Fibroblast of skin of scalp (primary cell): ENCODE measurements at places on chromosomes 7 and 10.

GRCh38 chr7:1847260-1848001 is 177.4 kb downstream of the ELFN1 start:
- DNase-seq = no peak

DNA sequence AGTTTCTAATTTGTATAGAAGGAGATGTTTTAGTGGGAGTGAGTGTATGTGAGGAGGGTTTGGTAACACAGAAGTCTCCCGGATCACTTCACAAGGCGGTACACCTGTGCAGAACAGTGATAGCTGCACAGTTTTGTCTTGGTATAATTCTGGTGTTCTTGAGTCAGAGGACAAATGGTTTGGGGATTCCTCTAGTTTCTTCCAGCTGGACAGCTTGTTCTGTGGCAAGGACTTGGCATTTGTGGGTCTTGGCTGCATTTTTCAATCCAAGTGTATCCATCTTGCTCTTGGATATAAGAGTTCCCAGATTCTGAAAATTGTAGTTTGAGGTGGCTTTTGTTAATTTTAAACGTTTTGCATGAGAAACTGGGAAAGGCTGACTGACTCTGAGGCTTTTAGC is 135.7 kb downstream of the AHR start:
- no peak for DNase-seq

DNA sequence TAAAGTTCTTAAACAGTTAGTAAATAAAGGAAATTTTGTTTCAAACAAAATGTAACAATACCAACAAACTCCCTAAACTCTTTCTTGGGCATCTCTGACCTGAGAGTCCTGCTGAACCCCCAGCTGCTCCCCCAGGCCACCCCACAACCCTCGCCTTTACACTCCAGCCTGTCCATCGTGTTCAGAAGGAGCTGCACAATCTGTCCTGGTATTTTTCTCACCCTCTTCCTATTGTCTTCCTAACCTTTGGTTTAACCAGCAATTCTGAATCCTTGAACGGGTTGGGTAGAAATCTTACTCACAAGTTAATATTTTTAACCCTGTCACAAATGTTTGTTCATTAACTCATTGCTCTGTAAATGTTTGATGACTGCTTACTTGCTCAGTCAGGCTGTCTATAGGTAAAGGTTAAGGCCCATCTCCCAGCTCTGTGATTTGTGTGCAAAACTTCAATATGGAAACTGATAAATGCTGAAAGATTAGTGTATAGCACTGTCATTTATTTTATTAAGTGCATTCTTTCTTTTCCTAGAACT is 16.8 kb downstream of the SFRP4 start:
- no peak for DNase-seq

- DNase-seq = no peak
Measured at GRCh38 chr10:2431961-2432360, 635.4 kb upstream of the PFKP start.

DNA sequence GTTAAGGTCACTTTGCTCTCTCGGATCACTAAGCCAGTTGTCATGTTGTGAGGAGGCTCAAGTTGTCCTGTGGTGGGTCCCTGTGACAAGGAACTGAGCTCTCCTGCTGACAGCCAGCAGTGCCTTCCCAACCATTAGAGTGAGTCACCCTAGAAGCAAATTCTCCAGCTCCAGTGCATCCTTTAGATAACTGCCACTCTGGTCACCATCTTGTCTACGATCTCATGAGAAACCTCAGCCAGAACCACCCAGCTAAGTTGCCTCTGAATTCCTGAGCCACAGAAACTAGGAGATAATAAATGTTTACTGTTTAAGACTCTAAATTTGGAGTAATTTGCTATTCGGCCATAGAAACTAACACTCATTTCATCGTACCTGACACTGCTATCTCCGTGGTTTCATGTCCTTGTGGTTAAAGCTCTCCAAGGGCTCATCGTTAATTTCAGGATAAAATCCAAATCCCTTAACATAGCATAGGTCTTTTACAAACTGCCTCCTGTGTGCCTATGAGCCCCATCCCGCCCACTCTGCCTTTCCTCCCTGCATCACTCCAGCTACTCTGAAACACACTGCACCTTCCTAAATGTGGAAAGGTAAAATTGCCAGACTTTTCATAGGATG is 56.5 kb upstream of the WIPF3 start:
- DNase-seq = peak; percentile 6

GRCh38 chr10:58350619-58351323 is 16.0 kb downstream of the UBE2D1 start:
- peak; percentile 15 for DNase-seq

DNA sequence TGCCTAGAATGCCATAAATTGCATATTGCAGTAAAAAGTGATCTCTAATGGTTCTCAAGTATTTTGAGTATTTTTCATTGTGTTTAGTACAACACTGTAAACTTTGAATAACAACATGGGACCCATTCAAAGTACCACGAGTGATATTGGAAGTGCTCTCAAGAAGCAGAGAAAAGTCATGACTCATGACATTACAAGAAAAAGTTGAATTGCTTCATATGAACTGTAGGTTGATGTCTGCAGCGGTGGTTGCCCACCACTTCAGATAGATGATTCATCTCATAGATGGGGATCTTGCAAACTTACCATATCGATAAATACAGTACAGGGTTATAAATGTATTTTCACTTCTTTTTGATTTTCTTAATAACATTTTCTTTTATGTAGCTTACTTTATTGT is 33.9 kb downstream of the ENTPD1 start:
- peak; percentile 12 for DNase-seq

DNA sequence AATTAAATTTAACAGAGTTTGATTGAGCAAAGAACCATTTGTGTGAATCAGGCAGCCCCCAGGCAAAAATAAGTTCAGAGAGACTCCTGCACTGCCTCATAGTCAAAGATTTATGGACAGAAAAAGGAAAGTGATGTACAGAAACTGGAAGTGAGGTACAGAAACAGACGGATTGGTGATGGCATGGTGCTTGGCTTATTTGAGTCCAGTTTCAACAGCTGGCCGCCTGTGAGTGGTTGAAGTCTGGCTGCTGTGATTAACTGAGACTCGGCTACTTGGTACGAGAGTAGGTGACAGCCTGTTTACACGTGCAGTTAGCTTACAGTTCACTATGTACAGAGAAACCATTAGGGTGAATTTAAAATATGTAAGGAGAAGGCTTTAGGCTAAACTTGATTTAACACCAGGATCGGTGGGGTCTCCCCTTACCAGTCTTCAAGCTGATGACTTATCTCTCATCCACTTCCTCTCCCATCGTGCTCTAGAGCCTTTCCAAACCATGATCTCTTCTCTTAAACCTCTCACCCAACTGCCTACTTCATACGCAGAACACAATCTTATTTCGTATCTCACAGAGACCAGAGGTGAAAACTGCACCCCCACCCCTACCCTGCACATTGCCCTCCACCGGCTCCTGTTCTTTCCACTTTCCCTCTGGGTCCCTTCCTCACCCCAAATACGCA is 5.0 kb upstream of the MSMB start:
- DNase-seq = no peak

DNA sequence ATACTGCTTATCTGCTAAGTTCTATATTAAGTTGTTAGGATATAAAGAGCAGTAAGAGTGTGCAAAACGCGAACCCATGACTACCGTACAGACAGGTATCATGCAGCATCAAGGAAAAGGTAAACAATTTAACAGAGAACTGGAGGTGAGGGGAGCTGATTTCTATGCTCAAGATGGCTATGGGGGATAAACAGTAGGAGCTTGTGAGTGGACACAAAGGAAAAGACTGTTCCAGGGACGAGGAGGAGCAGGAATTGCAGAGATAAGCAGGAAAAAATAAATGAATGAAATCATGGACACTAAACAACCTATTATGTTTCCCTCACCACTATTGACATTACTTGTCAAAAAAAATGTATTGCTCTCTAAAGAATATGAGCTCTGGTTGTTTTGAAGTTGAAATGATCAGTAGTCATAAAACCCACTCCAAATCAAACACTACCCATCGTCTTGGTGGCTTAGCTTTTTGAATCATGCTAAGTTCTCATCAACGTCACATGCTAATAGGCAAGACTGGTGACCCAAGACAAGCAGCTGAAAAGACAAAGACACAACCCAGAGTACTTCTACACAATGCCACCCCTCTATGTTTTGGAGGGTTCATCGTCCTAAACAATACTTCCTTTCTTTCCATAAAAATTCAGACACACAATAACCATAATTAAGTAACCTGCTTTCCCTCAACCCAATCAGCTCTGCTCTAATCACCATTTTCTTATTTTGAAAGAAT is 102.7 kb downstream of the NRP1 start:
- DNase-seq = no peak

- DNase-seq = no peak
Measured at GRCh38 chr10:35778306-35778705, 136.2 kb upstream of the FZD8 start.

DNA sequence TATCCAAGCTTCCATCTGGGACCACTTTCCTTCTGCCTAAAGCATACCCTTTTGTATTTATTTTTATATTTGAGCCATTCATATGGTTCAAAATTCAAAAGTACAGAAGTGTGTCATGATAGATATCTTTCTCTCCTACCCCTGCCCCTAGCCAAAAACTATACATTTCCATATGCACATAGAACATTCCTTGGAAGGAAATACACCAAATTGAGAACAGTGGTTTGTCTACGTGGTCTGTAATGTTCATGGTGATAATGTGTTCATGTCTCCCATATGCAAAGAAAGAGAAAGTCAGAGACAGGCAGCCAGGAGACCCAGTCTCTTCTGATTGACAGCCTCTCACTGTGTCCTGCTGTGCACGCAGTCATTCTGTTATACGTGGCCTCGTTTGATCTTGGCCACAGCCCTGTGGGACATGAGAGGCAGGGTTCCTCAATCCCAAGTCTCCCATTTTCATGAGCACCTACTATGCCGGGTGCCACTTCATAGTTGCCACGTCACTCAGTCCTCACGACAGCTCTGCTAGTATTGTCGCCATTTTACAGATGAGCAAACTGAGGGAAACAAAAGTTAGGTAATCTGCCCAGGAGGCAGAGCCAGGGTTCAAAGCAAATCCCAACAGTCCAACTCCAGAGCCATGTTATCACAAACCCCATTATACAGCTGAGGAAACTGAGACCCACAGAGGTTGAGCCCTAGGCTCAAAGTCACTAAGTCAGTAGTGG is 8.0 kb upstream of the CDH23 start:
- no peak for DNase-seq

DNA sequence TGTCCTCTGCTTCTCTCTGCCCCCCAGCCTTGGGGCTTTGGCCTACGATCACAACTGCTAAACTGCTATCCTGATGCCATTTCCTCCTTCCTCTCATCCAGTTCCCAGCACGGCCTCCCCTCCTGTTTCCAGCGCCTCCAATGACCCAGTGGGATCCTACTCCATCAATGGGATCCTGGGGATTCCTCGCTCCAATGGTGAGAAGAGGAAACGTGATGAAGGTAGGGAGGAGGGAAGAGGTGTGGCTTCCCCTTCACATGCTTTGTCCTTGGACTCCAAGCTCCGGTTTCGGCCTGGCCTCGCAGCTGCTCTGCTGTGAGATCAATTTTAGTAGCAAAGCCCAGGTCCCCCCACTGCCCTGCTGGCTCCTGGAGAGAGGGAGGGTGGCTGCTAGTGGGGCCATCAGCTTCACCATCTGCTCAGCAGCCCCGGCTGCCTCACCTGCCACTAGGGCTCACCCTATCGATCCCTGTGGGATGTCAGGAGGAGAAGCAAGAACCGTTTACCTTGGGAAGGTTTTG is 35.8 kb downstream of the PAX2 start:
- DNase-seq = no peak

DNA sequence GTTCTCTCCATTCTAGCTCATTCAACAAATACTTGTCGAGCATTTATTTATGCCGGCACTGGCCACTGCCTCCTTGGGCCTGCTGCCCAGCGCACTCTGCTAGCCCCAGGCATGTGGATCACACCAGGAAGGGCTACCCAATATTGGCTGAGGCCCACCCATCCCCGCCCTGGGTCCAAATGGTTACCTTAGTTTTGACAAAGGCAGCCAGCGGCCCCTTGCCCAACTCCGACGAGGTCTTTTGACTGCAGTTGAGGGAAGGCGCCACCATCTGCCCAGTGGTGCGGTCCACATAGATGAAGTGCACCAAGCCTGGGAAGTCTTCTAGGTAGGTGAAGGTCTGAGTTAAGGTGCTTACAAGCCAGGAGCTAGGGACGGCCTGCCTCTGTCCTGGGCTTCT is 7.2 kb upstream of the PYROXD2 start:
- DNase-seq = no peak

DNA sequence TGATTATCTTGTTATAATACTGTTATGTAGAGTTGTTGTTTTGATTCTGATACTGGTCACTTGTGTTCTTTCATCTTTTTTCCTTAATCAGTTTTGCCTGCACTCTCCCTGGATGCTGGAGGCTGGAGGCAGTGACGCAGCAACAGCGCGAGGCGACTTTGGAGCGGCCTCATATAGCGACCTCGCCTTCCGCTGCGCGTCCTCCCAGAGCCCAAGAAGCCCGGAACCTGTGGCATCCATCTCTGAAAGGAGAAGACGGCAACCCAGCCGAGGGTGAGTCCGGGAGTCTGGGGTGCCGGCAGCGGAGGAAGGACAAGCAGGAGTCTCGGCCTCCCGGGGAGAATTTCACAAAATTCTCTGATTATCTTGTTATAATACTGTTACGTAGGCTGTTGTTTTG is 161.2 kb downstream of the ZNF33B start:
- DNase-seq = no peak

DNA sequence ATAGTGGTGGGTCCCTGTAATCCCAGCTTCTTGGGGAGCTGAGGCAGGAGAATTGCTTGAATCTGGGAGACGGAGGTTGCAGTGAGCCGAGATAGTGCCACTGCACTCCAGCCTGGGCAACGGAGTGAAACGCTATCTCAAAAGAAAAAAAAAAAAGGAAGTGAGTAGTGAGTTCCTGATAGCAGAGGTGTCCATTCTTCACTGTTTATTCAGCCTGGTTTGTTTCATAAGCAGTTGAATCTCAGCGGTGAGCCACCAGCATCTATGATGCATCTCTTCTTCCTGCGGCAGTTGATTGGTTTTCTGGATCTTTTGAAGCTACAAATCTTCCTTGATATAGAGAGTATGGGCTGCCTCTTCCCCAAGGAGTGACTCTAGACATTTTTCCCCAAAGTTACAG is 316.1 kb upstream of the MTPN start:
- no peak for DNase-seq

DNA sequence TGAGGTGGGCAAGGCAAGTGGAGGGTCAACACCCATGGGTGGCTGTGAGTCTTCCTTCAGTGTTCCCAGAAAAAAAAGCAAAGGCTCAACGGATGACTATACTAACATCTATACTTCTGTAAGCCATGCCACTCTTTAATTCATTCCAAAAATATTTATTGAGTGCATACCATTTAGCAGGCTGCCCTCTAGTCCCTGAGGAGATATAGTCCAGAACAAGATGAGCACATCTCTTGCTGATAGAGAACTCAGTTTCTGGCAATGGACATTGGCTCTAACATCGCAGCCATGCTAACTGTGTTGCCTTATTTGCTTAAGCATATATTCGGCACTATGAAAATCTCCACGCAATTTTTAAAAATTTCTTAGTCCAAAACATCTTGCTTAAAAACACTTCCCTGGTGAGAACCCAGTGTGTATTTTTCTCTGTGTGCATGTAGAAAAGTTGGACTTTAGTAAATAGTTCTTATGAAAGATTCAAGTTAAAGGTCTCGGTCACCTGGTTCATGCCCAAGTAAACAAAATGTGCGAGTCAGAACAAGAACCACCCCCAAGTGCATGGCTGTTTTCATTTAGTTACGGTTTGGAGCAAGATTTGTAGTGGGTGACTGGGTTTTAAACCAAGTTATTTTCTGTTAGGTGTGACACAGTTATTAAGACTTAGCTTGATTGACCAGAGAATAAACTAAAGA is 69.8 kb downstream of the MET start:
- DNase-seq = peak; percentile 34

GRCh38 chr7:27145914-27146412 is 1.6 kb downstream of the HOXA6 start:
- DNase-seq = no peak
